ENCODE measurements at places on chromosomes 4 and X.

DNA sequence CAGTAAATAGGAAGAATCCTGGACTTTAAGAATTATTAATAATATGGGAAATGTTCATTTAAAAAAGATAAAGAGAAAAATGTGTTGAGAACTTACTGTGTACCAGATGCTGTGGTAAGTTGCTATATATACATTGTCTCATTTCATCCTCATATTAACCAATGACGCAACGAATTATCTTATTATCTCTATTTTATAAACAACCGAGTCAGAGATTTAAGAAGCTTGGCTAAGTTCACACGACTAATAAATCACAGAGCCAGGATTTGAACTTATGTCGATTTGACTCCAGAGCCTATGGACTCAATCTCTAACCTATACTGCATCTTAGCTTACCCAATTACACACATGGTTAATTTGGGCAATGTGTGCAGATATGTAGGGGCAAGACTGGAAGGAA is 15.5 kb upstream of the DCTD start:
- DNase-seq: no peak

GRCh38 chr4:16026160-16026761 is 57.6 kb downstream of the PROM1 start:
- DNase-seq: no peak

GRCh38 chr4:99447513-99447912 is 12.4 kb upstream of the ADH7 start:
- no peak for DNase-seq

DNA sequence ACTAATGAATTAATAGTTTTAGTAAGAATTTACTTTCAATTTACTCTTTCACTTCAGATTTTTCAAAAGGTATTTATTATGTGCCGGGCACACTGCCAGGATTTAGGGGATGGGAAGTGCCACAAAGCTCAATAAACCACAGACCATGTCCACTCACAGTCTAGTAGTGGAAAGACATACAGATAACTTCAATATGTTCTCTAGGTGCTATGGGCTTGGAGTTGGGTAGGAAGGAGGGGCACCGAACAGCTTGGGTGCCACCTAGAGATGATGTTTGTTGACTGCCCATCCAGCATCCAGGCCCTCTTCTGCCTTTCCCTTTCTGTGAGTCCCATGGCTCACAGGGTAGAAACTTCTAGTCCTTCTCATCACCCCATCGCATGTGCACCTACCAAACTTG is 17.8 kb downstream of the MFAP3L start:
- no peak for DNase-seq

DNA sequence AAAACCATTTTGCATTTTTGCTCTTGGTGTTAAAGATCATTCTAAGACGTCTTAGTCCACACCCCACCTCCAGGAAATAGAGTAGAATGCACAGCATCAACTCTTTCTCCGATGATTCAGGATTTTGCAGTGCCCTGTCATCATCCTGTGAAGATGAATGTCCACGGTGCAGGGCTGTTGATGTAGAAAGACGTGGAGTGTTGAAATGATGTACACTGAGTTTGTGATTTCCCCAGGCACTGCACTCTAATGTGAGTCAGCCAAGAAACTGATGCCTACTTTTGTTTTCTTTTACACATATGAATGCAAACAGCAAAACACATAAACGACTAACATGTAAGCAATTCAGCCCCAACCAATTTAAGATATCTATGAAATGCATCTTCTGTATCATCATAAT is 10.5 kb downstream of the LGI2 start:
- DNase-seq: no peak

GRCh38 chr4:2259541-2260343 is 2.2 kb downstream of the MXD4 start:
- no peak for DNase-seq

GRCh38 chr4:19534159-19534558 is 717.5 kb upstream of the SLIT2 start:
- DNase-seq: no peak

DNA sequence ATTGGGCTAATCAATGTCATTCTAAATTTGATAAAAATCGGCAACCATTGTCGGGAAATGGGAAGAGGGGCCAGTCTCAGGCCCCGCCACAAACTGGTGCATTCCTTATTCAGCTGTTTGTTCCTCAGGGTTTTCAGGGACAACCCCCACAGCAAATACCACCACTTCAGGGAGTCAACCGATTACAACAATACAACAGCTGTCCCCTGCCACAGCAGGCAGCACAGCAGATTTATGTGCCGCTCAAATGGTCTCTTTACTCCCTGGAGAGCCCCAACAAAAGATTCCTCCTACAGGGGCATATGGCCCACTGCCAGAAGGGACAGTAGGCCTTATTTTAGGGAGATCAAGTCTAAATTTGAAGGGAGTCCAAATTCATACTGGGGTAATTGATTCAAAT is 61.8 kb downstream of the ZNF732 start:
- DNase-seq: no peak

DNA sequence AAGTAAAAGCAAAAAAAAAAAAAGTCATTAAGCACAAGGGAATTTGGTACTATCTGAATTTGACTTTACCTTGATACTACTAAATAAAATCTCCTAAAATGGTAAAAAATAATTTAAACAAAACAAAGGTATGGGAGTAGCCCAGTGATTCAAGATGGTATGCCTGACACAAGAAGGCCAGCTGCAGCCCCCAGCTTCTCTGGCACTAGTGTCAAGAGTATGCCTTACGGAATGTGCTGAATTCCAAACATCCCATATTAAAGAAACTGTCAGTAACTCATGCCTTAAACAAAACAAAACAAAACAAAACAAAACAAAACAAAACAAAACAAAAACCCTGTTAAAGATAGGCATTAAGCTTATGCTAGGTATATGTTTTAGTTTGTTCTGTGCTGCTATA is 80.8 kb downstream of the RASL11B start:
- no peak for DNase-seq

DNA sequence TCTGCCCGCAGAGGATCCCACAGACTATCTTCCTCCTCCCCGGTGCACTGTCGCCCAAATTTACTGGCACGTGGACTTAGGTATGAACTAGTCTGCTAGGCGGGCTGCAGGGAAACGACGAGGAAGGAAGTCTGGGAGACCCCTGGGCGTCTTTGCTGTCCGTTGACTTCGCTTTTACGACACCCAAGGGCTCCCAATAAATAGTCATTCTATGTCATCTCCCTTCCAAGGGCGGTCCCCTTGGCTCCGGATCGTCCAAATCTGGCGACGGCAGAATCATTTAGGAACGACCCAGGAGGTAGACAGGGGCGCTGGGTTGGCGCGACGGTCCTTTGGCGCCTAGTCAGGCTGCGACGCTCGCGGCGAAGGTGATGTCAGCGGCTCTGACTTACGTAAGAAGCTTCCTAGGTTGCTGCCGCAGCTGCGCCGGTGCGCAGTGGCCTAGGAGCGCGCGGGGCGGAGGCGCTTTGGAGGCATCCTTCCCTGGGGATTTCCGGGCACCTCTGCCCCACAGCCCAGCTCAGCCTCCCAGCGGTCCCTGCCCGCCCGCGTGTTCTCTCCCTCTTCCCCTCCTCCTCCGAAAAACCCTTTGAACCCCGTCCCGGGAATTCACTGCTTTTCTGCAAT is 2.2 kb downstream of the NHS start:
- no peak for DNase-seq

DNA sequence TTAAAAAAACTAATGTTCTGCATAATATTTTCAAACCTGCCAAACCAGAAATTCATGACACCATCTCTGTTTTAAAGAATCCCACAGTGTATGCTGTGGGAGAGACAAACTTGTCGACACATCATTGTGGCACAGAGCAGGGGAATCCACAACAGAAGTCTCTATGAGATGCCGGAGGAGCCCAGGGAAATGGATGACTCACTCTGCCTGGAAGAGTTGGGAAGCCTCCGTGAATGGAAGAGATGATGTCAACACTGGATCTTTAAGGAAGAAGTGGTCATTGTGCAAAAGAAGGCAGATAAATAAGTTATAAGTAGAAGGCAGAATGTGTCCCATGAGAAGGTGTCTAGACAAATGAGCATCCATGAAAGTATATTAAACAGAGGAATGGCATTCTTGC is 595.1 kb downstream of the RAB28 start:
- DNase-seq: no peak

- no peak for DNase-seq
Observed at GRCh38 chr4:111187108-111187507, 564.2 kb upstream of the PITX2 start.

GRCh38 chrX:3549411-3549911 is 164.0 kb downstream of the PRKX start:
- DNase-seq: no peak

DNA sequence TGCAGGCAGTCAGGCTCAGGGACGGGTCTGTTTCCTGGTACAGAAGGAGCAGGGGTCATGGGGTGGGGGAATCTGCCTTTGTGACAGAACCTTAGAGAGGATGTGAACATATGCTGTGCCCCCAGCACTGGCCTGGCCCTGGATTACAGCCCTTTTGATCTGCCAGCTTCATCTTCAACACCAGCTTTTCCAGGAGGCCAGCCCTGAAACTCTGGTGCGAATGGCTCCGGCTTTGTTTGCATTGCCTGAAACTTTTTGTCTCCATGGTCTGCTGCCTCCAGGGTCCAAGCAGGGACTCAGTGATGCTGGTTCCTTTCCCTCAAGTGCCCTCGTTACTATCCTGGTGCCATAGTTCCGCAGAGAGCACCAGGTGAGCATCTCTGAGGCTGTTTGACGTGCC is 2.1 kb downstream of the CNGA2 start:
- no peak for DNase-seq

DNA sequence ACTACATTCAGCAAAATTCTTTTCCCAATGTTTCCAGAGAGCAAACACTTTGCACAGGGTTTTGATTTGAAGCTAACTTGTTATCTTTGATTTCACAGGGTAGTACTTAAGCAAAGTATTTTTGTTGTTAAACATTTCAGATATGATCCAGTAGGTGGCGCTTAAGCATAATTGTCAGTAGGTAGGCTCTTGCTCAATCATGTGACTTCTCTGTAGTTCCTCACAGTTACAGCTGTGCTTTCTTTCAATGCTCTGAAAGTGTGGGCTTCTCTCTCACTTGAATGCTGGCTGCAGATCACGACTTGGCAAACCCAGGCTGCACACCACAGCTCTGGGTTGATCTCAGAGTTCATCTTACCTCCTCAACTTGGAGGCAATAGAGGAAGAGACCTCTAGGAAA is 1016.5 kb downstream of the SH3BGRL start:
- no peak for DNase-seq

GRCh38 chr4:99710681-99711345 is 53.2 kb upstream of the C4orf54 start:
- no peak for DNase-seq

DNA sequence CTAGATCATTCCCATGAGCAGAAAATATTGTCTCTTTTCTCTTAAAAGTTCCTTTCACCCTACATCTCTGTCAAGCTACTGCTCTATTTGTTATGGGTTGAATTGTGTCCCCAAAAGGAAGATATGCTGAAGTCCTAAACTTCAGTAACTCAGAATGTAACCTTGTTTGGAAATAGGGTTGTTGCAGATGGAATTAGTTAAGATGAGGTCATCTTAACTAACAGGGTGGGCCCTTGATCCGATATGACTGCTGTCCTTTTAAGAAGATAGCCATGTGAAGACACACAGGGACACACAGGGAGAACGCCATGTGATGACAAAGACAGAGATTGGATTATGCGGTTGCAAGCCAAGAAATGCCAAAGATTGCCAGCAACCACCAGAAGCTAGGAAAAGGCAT is 12.8 kb upstream of the SLC39A8 start:
- no peak for DNase-seq

- no peak for DNase-seq
Observed at GRCh38 chr4:138090918-138091676, 151.1 kb downstream of the SLC7A11 start.

DNA sequence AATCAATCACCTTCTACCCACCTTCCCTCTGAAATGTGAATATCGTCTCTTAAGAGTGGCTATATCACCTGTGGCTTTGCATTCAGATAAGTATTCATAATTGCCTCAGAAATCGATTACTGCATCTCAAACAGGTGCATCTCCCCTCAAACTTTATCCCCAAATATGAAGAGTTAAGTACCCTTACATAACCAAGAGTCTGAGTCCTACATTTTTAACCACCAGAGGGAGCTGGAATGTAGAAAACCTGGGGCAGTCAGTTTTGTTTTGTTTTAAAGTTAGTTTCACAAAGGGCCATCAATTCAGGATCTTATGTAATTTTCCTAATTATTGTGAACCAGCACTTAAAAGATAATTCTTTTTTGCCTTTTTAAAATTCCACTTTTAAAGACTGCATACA is 5.7 kb downstream of the TCEANC start:
- DNase-seq: no peak

DNA sequence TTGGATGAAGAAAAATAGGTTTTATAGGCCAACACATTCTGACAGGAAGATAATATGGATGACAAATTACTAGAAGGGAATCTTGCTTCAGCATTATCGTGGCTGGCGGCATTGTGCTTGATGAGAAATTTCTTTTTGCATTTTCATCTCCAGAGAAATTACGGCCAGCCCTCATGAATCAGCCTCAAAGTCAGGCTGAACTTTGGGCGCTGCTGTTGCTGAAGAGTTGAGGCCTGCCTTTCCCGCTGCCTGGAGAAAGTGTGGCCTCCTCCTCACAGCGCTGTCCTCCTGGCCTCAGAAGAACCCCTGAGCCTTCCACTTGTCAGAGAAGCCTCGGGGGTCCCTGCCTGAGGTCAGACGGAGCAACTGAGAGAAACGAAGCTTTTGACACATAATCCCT is 272.4 kb upstream of the KCNIP4 start:
- DNase-seq: no peak

DNA sequence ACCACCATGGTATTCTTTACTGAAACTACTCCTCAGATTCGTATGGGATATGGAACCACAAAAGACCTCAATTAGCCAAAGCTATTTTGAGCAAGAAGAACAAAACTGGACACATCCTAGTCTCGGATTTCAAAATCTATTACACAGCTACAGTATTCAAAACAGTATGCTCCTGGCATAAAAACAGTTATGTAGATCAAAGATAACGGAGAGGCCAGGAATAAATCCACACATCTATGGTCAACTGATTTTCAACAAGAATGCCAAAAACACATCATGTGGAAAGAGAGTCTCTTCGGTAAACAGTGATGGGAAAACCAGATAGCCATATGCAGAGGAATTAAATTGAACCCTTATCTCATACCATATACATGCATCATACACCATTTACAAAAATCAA is 155.3 kb downstream of the SPCS3 start:
- DNase-seq: no peak

GRCh38 chr4:55080174-55080865 is 45.1 kb downstream of the KDR start:
- no peak for DNase-seq

- DNase-seq: no peak
Observed at GRCh38 chr4:170007113-170007512, 19.1 kb downstream of the MFAP3L start.

DNA sequence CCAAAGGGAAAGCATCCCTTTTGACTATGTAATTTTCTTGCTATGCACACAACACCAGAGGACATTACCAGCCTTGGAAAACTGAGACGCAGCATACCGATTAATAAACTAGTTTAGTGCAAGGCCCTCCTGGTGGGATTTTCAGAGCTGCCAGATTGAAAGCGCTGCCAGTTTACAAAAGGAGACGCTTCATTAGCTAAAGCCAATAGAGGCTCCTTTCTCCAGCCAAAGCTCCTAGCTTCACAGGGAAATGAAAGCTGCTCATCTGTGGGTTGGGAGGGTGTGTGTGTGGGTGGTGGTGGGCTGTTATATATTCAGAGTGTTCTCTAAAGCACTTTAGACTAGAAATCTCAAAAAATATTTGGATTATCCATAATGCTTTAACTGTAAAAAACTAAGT is 32.4 kb downstream of the SPANXN4 start:
- DNase-seq: no peak
